ENCODE measurements at places on chromosomes 7 and 10.

- no peak for DNase-seq
Measured at GRCh38 chr7:116800594-116800993, 61.8 kb upstream of the CAPZA2 start.

DNA sequence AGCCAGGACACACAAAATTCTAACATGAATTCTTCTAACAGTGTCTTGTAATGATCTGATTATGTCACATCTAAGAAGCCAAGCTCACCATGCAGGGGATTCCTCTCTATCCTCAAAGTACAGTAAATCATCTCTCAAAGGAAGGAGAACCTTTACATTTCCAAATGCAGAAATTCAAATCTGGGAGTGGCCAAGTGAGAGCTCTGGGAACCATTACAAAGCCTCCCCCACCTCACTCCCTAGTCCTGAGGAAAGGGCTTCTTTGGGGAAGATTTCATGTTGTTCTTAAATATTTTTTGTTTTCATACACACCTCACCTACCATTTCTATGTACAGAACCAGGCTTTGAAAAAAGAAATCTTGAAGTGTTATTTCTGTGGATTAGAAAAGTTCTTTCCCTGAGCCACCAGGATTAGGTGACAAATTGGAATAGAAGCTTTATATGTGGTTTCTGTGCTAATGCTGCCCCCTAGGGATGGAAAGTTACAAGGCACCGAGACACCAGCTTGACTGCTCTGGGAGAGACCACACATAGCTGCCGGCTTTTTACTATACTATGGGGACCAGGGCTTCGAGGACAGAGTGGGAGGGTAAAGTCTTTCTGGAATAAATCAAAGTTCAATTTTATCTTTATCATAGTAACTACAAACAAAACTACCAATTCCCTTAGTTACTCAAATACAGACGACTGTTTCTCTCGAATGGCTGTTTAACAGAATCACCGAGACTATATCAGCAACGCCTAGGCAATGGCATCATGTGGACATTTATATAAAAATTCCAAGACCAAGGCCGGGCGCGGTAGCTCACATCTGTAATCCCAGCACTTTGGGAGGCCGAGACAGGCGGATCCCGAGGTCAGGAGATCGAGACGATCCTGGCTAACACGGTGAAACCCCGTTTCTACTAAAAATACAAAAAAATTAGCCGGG lies 116.1 kb downstream of the RNF216 start:
- DNase-seq, result peak; percentile 35

DNA sequence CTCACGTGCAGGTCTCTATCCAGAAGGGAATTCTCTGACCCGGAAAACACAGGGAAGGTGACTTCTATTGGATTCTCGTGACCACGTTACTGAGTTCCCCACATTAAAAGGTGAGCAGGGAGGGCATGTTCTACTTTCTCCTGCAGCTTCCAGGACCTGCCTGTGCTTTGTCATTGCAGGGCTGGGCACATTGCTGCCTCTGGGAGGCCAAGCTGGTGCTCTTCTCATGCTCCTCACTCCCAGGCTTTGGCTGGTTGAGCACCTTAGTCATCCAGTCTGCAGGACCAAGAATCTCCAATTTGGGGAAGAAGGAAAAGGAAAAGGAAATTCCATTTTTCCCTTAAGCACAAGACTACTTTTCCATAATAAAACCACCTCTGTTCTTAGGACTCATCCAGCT lies 86.5 kb upstream of the TMEM72 start:
- no peak for DNase-seq

DNA sequence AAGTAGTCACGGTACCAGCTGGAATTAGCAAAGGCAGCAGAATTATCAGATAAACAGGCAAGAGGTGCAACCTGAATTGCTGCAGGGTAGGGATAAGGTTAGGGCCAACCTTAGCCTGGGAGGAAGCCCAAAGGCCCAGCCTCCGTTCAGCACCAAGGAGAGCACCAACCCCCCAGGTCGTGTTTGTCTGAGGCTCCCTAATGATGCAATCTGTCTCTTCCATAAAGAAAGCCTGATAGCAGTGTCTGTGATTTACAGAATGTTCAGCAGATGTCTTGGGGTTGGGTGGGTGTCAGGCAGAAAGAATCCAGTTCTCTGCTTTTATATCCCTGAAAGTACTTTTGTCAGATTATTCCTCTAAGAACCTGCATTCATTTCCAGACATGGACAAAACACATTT lies 328.4 kb upstream of the AOAH start:
- DNase-seq, result no peak

GRCh38 chr7:22628112-22628511 lies 98.9 kb upstream of the IL6 start:
- DNase-seq, result no peak

- no peak for DNase-seq
Measured at GRCh38 chr10:132186488-132187429, at the start of gene DPYSL4. Gene DPYSL4 (plus strand): TSS chr10:132186948. CDS start chr10:132187064, 116 bp downstream.

DNA sequence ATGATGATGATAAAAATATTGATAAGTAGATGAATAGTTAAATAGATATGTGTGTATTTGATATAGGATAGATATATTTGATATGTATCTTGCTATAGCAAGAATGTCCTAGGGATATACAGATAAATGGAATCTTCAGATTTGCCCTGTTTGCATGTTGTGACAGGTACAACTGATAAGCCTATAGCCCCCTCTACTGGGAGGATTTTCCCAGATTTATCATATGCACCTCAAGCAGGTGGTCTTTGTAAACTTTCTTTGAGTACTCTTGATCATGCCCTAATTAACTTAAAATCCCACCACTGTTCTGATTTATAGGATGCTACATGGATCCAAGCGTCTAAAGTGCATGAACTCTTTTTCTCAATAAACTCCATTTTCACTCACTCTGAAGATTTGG lies 1050.7 kb downstream of the SORCS3 start:
- DNase-seq, result no peak

DNA sequence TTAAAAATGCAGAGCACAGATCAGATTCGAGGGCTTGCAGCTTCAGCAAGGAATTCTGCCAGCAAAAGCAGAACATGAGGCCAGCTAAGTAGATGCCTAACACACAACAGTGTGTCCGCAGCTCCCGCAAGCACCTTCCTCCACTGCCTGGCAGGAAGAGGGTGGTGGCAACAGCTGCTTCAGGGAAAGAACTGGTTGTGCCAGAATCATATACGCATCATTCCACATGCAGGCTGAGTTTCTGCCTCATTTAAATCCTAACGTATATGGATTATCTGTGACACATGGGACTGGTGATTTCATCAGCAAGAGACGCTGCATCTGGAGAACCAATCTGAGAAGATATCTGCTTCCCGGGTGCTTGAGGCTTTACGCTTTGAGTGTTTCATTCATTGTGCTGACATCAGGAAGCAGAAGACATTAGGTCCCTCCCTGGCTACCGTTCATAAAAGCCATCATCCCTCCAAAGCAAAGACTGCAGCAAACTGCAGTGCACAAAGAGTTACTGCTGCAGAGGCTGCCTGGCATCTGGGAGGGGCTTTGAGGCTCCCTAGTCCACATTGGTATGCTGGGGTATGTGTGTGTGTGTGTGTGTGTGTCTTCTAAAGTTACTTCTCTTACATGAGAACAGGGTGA lies 78.8 kb downstream of the FAM13C start:
- DNase-seq, result no peak

DNA sequence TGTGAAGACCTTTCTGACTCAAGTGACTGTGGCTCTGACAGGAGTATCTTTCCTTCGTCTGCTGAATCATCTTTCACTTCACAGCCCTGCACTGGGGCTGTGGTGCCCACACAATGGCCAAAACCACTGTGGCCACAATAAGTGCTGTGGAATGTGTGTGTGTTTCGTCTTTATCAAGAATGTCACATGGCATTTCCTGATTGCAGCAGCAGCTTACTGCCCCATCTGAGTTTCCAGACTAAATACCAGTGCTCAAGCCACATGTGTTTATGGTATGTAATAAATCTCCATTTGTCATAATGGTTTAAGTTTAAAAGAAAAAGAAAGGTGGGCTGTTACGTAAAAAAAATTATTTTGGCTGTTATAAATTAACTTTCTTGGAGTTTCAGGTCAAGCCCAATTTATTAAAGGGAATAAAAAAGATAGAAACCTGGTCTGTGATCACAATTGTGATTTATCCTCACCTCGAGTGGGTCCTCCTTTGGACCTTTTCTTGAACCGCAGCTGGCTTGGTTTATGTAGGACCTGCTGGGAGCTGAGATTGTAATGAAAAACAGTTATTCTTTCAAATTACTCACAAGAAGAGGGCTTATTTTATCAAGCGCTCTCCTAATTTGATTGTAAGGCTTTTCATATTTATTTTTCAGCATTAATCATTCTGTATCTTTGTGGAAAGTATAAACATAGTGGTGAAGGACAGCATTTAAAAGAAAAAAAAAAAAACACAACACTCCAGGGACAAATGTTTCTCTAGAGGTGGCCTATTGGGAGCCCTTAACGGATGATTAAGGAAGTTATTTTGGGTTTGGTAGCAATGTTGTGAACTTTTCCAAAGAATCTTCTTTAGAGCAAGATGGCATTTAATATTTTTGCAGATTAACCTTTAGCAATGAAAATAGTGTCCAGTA lies 116.2 kb downstream of the LRMDA start:
- no peak for DNase-seq

- no peak for DNase-seq
Measured at GRCh38 chr7:479948-480499, 39.6 kb downstream of the PDGFA start.

GRCh38 chr7:99390941-99391602 lies 16.5 kb downstream of the ARPC1B start:
- DNase-seq, result no peak

DNA sequence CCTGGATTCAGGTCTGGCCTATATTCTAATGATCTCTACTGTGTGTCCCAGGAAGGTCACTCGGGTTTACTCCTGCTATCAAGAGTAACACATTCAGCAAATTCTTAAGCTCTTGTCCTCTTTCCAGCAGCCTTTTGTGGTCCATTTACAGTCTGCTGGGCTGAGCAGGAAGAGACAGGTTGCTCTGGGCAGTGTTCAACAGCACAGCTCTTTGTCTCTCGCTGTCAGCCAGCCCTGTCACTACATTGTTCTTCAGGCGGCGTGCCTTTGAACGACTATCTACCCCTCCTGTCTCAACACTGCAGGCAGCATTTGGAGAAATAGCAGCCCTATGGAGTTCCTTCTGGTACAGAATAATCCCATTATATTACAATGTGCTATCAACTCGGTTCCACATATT lies 192.2 kb upstream of the TBX20 start:
- DNase-seq, result no peak

- no peak for DNase-seq
Measured at GRCh38 chr7:25968205-25968993, 183.6 kb upstream of the NFE2L3 start.

- DNase-seq, result no peak
Measured at GRCh38 chr10:60237977-60238758, 151.5 kb downstream of the ANK3 start.

DNA sequence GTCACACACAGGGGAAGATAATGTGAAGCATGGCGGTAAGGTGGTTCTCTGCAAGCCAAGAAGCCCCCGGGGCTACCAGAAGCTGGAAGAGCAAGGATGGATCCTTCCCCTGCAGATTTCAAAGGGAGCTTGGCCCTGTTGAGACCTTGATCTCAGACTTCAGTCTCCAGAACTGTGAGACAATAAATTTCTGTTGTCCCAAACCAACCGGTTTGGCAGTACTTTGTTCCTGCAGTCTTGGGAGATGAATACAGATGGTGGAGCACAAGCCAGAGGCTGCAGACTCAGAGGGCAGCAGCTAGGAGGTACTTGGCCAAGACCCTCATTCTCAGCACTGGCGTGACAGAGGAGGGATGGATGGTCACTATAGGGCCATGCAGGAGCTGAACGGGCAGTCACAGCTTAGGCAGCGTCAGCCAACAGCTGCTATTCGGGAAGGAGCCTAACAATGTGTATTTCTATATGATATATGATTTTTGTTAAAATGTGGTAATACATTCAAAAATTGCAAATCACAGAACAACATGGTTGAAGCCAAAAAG lies 387.3 kb downstream of the TNS3 start:
- no peak for DNase-seq

- no peak for DNase-seq
Measured at GRCh38 chr7:155189590-155189989, 108.1 kb upstream of the INSIG1 start.

DNA sequence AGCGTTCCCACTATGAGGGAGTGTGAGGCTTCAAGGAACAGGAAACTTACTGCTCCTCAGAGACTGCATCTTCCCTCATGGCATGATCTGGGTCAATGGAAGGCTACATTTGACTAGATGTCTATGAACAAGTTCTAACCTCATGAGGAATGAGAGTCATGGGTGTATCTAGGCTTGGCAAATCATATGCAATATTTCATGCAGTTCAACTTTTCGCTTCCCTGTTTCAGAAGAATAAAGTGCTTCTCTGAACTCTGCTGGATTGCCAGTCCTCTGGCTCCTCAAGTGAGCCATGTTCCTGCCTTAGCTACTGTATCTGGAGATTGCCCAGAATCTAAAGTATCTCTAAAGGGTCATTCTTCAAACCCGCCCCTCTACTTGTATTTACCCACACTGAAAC lies 54.3 kb upstream of the SEMA3A start:
- no peak for DNase-seq

GRCh38 chr7:37943905-37944736 lies 23.7 kb downstream of the EPDR1 start:
- DNase-seq, result no peak

DNA sequence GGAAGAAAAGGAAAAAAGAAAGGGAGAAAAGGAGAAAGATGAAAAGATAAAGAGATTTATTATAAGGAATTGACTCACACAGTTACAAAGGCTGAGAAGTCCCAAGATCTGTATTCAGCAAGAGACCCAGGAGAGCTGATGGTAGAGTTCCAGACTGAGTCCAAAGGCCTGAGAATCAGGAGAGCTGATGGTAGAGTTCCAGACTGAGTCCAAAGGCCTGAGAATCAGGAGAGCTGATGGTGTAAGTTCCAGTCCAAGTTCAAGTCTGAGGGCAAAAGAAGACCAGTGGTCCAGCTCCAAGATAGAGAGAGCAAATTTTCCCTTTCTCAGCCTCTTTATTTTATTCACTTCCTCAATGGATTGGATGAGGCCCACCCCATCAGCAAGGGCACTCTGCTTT lies 97.3 kb upstream of the AOAH start:
- no peak for DNase-seq

DNA sequence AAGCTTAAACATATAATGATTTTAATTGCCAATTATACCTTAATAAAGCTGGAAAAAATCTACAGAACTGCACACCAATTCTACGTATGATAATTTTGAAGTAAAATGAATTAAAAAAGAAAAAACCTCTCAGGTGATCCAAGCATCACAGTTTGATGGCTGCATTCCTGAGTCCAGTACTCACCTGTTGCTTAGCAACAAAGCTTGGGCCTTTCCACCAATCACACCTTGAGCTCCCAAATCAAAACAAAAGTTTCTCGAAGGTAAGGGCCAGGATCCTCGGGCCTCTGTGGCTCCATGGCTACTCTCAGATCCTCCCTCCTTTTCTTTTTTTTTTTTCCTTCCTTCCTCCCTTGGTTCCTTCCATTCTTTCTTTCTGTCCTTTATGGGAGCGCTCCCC lies 137.2 kb upstream of the PCBD1 start:
- no peak for DNase-seq
